Right ventricle myocardium superior (tissue), 1 donor: ENCODE measurements at places on chromosomes 7 and 10. TPM values are rescaled to one million over a fixed set of nuclear protein-coding genes. Genes with fewer than 3 reads are reported as not detected.

The ADAMTS14 gene
- 0.16 TPM for total RNA-seq

The PPP1R17 gene
- not detected for total RNA-seq

The OR9A2 gene
- total RNA-seq = 0.22 TPM

The CTNNA3 gene
- 129 TPM for total RNA-seq

The ZNF239 gene
- 2.0 TPM for total RNA-seq

The SHLD2 gene
- 9.6 TPM for total RNA-seq

The PLPP4 gene
- total RNA-seq = not detected

The TMEM26 gene
- 0.54 TPM for total RNA-seq

- no peak for DNase-seq
These were observed 49.5 kb downstream of the GNAI1 start for GRCh38 chr7:80183900-80184685.

GRCh38 chr10:89122433-89123051 is 84.6 kb downstream of the CH25H start:
- no peak for DNase-seq

GRCh38 chr7:141361479-141361878 is 189.7 kb upstream of the AGK start:
- DNase-seq = no peak

- DNase-seq = no peak
These were observed 4.2 kb downstream of the IKZF1 start for GRCh38 chr7:50308532-50309385.
